ENCODE measurements at places on chromosomes 5 and 9.

DNA sequence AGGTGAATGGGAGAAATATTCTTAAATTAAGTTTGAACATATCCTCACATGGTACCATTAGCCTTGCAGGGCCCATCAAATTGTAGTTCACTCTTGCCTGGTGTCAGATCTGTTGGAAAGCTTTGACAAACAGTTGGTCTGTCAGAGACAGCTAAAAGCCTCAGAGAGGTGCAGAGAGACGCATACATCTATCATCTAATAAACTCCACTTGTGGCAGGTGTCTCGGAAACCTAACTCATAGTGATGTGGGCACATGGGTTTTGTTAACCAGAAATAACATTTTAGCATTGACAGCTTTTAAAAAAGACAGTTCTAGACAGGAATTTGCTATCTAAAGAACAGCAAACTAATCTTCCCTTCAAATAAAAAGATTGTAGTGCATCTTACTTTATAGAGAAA, 315.9 kb downstream of the KDM4C start:
- no peak for DNase-seq

- DNase-seq = no peak
Observed at GRCh38 chr5:163822548-163822947, 317.1 kb downstream of the MAT2B start.

DNA sequence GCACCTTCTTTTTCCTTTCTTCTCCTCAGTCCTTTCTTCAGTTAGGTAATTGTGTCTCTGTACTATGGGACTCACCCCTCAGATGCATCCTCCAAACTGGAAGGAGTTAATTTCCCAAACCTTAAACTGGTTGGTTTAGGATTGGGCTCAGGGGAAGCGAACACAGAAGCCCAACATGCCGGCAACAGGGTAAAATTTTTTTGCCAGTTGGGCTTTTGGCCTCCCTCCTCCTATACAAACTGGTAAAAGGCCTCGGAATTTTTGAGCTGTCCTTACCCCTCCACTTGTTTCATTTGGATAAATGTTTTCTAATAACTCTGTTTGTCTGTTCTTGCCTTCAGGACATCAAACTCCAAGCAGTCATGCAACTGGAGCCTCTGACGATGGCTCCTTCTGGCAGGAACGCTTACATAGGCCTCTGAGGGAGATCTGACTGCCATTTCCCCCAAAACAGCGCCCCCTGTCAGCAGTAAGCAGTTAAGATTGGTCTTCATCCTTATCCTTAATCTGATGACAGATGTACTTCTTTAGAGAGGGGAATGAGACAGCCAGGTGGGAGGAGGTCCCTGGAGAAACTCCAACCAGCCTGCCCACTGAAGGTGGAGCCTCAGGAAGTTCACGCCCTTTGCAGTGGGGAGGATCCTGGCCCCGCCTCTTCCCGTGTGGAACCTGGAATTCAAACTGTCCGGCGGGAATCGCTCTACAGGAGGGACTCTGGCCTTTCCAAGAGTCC, 57.8 kb upstream of the SPINK5 start:
- no peak for DNase-seq

DNA sequence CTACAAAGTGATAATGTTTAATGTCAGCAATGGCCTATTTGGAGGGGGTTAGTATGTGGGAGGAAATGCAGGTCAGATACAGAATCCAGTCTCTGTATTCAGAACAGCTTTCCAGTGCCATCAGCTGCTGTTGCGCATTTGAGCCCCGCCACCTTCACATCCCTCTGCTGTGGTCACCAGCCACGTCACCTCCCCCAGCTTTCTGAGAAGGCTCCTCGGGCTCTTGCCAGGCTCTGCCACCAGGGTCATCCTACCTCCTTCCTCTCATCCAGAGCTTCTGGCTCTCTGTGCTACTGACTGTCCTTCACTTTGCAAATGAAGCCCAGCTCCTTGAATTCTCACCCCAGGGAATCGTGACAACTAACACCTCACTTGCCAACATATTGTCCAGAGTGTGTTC, 138.8 kb downstream of the PIK3R1 start:
- no peak for DNase-seq

- no peak for DNase-seq
Observed at GRCh38 chr9:135295551-135296300, 183.9 kb upstream of the PPP1R26 start.

GRCh38 chr5:68026092-68026885, 189.3 kb upstream of the PIK3R1 start:
- no peak for DNase-seq

- DNase-seq = no peak
Observed at GRCh38 chr9:97993000-97993399, 9.9 kb downstream of the ANP32B start.

DNA sequence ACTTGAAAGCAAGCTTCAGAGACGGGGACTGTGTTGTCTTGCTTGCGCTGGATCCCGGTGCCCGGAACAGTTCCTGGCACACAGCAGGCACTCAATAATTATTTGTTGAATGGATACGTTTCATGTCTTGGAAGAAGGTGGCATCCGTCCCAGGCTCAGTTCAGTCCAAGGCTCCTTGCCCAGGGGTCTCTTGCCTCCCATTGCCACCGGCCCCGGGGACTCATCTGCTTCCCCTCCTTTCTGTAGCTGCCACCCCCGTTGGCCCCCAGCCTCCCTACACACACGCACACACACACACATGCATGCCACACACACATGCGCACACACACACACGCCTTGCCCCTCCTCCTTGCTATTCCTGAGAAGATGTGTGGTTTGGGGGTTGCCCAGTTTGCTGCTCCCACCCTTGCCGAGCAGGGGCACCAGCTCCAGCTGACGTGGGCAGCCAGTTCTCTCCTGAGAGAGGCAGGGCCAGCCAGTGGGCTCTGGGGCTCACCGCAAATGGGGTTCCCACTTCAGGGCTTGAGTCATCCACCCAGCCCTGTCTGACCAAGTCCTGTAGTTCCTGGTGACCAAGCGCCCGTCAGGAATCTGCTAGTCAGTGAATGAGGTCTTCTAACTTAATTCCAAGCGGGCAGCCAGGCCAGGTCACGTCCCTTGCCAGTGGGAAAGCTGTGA, 41.8 kb downstream of the HK3 start:
- DNase-seq = no peak

DNA sequence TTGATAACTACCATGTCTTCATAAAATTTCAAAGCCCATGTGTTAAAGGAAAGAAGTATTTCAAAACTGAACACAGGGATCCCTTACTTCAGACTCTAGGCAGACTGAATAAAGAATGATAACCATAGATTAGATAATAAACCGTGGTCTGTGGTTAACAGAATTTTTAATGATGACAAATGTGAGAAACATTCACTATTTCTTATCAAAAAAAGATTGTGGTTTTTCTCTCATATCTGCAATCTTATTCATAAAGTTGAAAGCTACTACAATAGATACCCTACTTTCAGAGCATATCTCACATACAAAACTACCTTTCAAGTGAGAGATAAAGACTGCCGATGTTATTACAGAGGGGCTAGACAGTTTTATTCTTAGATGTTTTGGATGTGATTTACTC, 816.8 kb upstream of the DMAC1 start:
- no peak for DNase-seq

DNA sequence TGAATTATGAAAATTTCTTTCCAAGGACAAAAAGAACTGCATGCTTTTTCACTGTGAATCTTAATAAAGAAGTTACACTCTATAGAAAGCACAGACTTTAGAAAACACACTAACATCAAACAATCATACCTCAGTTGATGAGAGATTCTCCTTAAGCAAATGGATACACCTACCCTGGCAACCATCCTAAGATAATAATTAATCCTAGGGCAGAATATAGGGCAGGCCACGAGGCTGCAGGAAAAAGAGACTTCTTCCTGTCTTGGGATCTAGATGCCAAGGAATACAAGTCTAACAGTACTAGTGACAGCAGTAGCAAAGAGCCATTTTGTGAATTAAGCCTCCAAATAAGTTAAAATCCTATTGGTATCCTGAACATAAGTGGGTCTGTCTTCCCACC, 395.4 kb downstream of the EFNA5 start:
- no peak for DNase-seq

- no peak for DNase-seq
Observed at GRCh38 chr9:5630081-5630507, 1.2 kb downstream of the RIC1 start.

- no peak for DNase-seq
Observed at GRCh38 chr5:122757285-122757684, 17.6 kb upstream of the SNX2 start.

GRCh38 chr9:131593936-131594665, 48.8 kb downstream of the PRRT1B start:
- no peak for DNase-seq

GRCh38 chr5:105573575-105573974, 2011.0 kb upstream of the NUDT12 start:
- DNase-seq = no peak

- no peak for DNase-seq
Observed at GRCh38 chr5:146624179-146624578, 108.2 kb upstream of the GPR151 start.

DNA sequence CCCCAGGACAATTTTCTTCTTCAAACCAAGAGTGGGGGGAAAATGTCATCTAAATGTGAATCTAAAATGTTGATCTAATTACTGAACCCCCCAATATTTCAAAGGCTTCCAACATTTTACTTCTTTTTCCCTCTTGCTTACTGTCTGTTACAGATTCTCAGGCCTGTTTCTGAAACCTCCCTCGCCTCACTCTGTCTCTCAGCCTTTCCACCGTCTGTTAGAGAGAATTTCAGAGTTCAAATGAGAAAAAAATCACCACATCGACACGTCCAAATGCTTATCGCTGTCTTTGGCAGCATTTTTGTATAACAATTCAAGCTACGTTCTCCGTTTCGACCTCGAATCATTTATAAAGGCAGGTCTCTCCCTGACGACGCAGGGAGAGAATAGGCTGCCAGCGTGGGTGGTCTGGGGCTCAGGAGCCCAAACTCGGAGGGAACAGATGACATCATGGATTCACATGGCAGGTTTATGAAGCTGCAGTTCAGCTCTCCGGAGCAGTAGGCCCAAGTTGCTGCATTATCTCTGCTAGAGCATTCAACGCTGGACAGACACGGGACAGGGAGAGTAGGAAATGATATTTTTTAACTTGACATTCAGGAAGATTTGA, 139.8 kb downstream of the GAS1 start:
- no peak for DNase-seq

DNA sequence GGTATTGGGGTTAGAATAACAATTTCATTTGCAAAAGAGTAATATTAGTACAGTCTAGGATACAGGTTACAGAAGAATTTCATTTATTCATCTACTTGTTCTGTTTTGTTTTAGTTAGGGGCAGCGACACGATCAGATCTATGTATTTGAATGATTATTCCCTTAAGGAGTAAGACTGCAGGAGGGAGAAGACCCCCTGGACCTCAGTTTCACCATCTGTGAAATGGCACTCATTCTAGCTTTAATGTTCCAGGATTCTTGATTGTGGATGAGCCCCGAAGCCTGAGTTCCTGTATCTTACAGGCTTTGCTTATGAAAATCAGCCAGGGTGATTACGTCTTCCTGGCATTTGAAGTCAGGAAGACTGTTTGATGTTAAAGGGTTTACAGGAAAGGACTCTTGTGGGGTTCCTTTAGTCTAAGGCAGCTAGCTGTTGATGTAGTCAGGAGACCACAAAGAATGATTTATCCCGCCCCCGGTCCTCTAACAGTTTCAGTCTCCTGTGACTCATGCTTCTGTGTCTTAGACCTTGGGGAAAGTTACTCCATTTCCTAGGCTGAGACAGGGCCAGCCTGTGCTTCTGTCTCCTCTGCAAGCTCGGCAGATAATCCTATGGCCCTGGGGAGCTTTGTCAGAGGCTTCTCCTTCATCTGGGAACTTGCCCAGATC, 11.5 kb downstream of the SMIM3 start:
- no peak for DNase-seq

- no peak for DNase-seq
Observed at GRCh38 chr9:128282500-128282899, 6.4 kb downstream of the SWI5 start.

GRCh38 chr5:55675119-55675518, 37.0 kb downstream of the SLC38A9 start:
- DNase-seq = no peak

DNA sequence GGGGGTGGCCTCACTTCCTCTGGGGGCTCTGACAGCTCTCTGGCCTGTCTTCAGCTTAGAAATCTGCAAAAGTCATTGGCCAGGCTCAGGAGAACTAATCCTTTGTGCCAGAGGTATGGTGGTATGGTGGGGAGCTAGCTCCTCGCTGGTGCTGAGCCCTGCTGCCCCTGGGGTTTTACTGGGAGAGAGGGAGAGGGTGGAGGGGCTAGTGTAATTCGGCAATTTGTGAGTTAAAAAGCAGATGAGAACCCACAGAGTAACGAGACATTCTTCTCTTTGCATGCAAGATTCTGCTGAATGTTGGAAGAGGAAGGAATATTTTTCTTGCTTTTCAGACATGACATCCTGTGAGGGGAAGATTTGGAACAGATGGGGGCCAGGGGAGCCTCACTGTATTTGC, 65.5 kb upstream of the SPRY4 start:
- DNase-seq = no peak

DNA sequence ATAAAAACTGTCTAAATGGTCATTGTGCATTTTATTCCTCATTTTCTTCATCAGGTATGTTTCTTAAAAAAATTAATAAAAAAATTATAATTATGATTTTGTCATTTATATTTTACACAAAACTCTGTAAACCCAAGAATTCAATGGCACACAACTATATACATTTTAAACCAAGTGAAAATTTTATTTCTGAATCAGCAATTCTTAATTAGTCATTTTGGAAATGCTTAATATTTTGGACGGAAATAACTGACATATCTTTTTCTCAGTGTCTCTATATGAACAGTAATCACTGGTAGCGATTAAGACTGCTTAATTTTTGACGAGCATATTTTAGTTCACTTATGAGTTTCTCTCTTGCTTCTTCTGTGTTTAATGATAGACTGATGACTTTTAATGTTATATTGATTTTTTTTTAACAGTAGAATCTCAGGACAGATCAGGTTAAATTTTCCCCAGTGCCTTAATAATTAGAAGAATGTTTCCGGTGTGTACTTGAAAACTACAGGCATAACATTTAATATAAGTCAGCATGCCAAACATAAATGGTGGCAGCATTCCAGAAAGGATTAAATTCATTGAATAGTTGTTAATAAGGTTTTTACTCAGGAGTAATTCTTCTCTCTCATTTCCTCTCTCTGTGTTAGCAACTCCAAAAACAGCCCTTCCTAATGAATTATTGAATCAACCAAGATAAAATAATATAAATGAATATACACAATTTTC, 644.7 kb upstream of the CDH6 start:
- no peak for DNase-seq

DNA sequence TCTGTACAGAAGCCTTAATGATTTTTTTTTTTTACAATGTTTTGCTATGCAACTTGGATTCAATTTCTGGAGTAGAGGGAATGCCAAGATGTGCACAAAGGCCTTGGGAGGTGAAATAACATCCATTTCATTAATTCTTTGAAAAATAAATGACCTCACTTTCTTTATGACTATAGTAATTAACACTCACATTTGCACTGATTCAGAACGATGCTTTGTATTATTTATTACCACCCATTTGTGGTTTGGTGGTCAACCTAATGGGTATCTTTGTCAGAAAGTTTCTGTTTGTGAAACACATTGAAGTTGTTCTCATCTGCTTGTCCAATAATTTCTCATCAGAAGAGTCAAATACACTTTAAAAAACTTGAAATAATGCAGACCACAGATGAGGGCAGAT, 169.3 kb downstream of the NTRK2 start:
- no peak for DNase-seq
